Dermis lymphatic vessel endothelial cell (primary cell): ENCODE measurements at places on chromosomes 7 and 10. TPM values are rescaled to one million over a fixed set of nuclear protein-coding genes. Genes with fewer than 3 reads are reported as not detected.

PCLO gene
- 5.0 and 5.3 TPM in 2 replicates for total RNA-seq

DKK1 gene
- total RNA-seq: 9.6 and 14.4 TPM in 2 replicates

EPHB4 gene
- total RNA-seq: 414 and 442 TPM in 2 replicates

TM9SF3 gene
- 83.7 and 90.0 TPM in 2 replicates for total RNA-seq

WNT8B gene
- not detected in 2 replicates for total RNA-seq

GIMAP1 gene
- total RNA-seq: 21.1 and 28.8 TPM in 2 replicates

FAM237B gene
- total RNA-seq: not detected in 2 replicates

SLC18A3 gene
- not detected in 2 replicates for total RNA-seq

NDUFB8 gene
- total RNA-seq: 144 and 162 TPM in 2 replicates

PRSS58 gene
- not detected in 2 replicates for total RNA-seq

OR6B1 gene
- not detected in 2 replicates for total RNA-seq

FAM25C gene
- not detected in 2 replicates for total RNA-seq

BUD31 gene
- total RNA-seq: 76.5 and 82.6 TPM in 2 replicates

CRPPA gene
- 1.8 and 1.9 TPM in 2 replicates for total RNA-seq

TEX36 gene
- not detected in 2 replicates for total RNA-seq

CDC14C gene
- under 0.01 TPM in 1 of 2 replicates, not detected in the other for total RNA-seq

CTAGE8 gene
- total RNA-seq: not detected in 2 replicates

AGBL3 gene
- total RNA-seq: 1.4 TPM in 2 replicates

CHST15 gene
- 73.1 and 158 TPM in 2 replicates for total RNA-seq

ADRB1 gene
- 2.8 and 11.1 TPM in 2 replicates for total RNA-seq

GRID2IP gene
- total RNA-seq: under 0.01 and 0.09 TPM in 2 replicates

FZD8 gene
- 17.9 and 32.9 TPM in 2 replicates for total RNA-seq

NRG3 gene
- total RNA-seq: 10.6 and 15.2 TPM in 2 replicates

SVIL gene
- 84.1 and 103 TPM in 2 replicates for total RNA-seq

TMEM225B gene
- 0.11 TPM in 1 of 2 replicates, not detected in the other for total RNA-seq

GBX1 gene
- not detected in 2 replicates for total RNA-seq

FHIP2A gene
- total RNA-seq: 35.0 and 35.8 TPM in 2 replicates

TMEM168 gene
- total RNA-seq: 16.5 and 24.1 TPM in 2 replicates

NUDT5 gene
- 42.5 and 44.0 TPM in 2 replicates for total RNA-seq

NSUN6 gene
- 6.4 and 6.6 TPM in 2 replicates for total RNA-seq

OR2A5 gene
- total RNA-seq: not detected in 2 replicates

PON1 gene
- total RNA-seq: not detected in 2 replicates

CNOT4 gene
- total RNA-seq: 7.3 and 11.6 TPM in 2 replicates

ANKRD2 gene
- 0.11 and 0.26 TPM in 2 replicates for total RNA-seq
